IMR-90 (cell line): ENCODE measurements at places on chromosomes 3 and 15.

DNA sequence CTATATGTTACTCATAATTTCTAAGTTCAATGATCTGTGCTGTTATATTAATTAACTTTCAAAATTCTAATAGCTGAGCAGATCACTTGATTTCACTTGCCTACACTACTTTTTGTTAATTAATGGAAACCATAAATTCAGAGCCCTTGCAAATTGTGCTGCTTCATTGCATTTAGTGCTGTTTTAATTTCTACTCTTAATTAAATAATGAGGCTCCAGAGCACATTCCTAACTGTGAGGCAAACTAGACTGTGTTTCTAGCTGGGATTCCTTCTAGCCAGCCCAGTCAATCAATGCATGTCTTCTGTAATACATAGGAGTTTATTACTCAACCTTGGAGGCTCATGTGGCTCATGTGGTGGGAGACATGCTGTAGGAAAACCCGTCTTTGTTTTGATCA lies 301.1 kb upstream of the GOLIM4 start:
- no peak for DNase-seq

DNA sequence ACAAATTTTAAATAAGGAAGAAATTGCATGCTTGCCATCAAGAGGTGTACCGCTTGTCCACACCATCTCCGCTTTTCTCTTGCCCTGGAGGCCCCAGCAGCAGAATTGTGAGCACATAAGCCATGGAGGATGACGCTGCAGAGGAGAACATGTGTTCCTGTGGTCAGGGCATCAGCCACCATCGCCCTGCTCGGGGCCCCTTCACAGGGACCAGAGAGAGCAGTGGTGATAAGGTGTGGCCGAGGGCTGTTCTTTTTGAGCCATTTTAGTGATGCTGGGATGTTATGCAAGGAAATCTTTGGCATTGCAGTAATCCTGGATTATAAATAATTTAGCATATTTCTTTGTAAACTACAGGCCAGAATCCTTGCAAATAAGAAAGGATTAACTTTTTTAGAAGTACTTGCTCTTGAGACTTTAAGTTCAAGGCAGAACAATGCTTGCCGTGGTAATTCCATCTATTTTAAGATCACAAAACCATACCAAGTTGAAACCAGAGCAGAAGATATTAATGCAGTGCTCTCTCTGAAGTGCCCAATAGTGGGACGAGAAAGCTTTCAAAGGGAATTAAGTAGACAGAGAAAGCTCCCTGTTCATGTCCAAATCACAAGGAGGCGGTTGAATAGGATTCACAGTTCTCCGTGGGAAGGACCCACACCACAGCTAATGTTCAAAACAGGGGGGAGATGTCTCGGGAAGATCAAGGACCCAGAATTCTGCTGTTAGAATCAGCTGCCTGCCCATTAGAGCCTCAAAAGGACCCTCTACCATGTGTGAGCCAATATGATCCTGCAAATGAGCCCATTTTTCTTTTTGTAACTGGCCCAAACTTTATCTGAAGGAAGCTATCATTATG lies 338.5 kb downstream of the RORA start:
- no peak for DNase-seq

GRCh38 chr15:68612979-68613740 lies 34.4 kb downstream of the CORO2B start:
- peak; percentile 35 for DNase-seq

DNA sequence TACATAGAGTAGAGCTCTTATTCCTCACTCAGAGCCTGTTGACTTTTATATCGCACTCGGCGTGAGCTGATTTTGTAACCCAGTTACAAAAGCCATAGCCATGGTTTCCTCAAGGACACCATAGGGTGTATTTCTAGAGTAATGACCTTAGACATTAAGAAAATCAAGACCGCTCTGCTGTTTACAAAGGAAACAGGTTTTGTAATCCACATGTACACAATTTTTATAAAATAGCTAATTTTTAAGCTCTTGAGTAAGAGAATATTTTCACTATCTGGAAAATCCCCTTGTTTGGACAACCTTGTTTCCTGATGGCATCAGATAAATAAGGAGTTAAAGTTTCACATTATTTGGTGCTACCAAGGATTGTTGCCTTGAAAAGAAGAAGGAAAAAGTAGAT lies 104.7 kb downstream of the PGPEP1L start:
- DNase-seq: no peak

DNA sequence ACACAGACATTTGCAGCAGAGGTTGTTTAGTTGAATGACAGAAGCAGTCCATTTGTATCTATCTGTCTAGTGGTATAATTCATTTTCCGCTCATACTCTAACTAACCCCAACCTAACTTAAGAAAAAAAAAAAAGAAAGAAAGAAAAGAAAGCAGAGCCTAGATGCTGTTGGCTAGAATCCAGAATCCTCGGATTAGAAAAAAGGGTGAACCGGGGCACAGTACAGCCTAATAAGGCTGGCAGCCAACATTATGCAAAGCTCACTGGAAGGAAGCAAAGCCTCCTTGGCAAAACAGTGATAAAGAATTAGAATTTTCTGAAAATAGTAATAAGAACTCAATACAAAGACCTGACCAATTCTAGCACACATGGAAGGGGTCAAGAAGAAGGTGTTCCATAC lies 640.8 kb downstream of the TUSC7 start:
- no peak for DNase-seq

DNA sequence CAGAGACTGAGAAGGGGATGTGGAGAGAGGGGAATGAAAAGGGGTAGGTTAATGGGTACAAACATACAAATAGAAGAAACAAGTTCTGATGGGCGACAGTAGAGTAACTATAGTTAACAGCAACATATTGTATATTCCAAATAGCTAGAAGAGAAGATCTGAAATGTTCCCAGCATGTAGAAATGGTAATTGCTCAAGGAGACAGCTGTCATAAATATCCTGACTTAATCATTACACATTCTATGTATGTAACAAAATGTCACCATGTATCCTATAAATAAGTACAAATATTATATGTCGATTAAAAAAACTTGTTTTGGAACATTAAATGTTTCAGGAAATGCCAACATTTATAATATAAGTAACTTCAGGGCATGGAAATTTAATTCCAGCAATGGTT lies 23.3 kb downstream of the FMN1 start:
- DNase-seq: no peak

DNA sequence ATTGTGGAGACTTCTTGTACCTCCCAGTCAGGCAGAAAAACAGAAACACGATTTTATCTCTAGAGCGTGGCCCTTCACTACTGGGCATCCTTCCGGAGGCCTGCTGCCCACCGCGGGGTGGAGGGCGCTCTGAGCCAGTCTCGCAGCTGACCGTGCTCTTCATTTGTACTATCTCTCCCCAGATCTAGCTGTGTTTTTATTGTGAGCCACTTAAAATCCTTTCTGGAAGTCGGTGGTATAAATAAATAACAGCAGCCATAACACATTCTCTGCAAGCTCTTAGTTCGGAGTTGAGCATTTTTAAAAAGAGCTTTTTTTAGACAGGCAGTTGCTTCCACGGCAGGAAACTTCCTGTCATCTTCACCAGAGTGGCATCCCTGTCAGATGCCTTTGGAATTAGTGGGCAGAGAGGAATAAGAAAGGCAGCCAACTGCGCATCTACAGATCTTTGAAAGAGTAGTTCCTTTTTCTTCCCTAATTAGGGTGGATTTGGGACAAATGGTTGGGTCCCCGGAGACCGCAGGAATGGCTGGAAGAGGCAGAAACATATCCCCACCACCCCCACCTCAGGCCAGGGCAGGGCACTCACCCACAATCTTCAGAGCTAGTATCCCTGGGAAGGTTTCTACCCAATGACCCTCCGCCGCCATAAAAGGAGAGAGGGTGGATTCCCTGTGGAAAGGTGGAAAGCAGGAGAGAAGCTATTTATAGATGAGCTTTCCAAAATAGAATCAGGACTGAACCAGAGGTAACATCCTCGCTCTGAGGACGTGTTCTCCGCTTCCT lies 91.1 kb downstream of the TOP2B start:
- peak; percentile 65 for DNase-seq

- no peak for DNase-seq
These were observed 293.3 kb upstream of the TBL1XR1 start for GRCh38 chr3:177490626-177491025.

GRCh38 chr3:19471138-19471537 lies 322.8 kb downstream of the KCNH8 start:
- DNase-seq: no peak

DNA sequence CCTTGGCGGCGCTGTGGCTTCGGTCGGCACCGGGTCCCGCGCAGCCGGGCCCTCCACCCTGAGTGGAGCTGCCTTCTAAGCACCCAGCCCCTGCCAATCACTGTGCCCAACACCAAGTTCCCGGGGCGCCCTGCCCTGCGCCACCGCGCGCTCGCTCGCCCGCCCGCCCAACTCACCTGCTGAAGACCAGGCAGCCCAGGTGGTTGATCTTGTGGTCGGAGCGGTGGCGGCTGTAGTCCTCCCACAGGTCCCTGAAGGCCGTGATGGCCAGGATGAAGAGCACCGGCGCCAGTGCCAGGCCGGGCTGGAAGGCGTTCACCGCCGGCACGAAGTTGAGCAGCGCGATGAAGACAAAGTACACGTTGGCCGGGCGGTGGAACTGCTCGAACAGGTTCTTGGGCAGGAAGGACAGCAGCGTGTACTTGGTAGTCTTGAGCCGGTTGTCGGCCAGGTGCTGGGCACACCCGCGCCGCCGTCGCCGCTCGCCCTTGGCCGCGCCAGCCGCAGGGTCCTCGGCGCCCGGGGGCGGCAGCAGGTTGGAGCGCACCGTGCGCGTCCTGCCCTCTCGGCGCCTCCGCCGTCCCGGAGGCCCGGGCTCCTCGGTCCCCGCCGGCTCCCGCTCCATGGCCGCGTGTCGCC lies 536 bp downstream of the ATP10A start:
- DNase-seq: no peak

DNA sequence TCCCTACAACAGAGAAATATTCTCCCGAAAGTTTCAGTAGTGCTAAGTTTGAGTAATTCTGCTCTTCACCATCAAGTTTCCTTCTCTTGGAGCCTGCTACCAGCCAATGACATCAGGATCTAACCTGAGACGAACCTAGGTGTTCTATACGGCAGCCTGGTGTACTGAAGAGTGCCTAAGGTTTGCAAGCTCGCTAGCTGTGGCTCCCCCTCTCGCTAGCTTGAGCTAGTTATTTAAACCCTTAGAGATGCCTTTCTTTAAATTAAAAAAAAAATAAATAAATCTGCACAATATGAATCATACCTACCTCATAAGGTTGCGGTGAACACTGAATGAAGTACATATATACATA lies 1.4 kb upstream of the COL8A1 start:
- DNase-seq: no peak

GRCh38 chr3:78880603-78881461 lies 887.0 kb downstream of the ROBO1 start:
- no peak for DNase-seq

- no peak for DNase-seq
These were observed 190.3 kb downstream of the MCTP2 start for GRCh38 chr15:94421706-94422105.

GRCh38 chr3:172513488-172513887 lies 9.7 kb downstream of the TNFSF10 start:
- peak; percentile 79 for DNase-seq

- peak; percentile 100 for DNase-seq
These were observed 17.3 kb upstream of the HRH1 start for GRCh38 chr3:11136830-11137626.

DNA sequence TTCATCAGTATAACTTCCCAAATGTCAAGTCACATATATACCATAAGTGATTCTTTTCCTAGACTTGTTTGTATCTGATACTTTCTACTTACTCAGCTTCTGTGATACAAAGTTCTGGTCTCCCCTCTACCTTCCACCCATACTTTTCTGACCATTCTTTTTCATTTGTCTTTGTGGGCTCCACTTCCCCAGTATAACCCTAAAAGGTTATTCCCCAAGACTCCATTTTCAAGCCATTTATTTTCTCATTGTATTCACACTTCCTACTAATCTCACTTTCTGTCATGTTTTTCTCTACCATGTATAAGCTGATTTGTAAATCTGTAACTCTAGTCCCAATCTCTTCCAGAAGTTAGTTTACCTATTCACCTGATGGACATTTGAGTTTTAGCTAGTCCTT lies 34.0 kb downstream of the IQCB1 start:
- DNase-seq: no peak

GRCh38 chr3:9716801-9717555 lies 13.3 kb downstream of the CPNE9 start:
- DNase-seq: no peak

GRCh38 chr3:112813723-112814171 lies 32.9 kb downstream of the CD200R1L start:
- DNase-seq: peak; percentile 62

DNA sequence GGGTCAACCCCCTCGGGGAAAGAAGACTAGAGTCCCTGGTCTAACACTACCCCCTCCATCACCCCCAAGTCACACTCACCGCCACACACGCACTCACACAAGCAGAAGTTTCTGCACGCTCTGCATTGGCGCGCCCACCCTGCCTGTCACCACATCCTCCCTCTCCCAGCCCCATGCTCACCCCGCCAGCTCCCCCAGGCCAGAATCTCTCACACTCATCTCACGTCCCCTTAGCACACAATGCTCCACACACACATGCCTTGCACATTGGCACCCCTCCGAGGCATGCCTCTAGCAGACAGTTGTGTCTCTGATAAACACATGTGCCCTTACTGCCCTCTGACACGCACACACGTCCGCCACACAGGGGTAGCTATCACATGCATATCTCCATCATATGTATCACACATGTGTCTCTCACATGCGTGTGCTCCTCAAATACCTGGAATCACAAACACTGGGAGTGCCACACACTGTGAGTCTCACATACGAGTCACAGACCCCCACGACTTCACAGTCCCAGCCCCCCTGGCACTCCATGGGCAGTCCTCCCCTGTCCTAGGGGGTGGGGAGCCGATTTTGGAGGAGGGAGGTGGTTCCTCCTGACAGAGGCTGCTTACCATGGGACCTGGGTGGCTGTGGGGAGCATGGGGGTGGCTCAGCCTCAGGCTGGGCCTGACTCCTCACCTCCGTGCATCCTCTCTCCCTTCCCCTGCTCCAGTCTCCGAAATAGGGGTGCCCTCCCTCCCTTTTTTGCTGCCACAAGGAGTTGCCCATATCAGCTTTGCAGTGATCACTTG lies 898 bp downstream of the FBLN2 start:
- no peak for DNase-seq

DNA sequence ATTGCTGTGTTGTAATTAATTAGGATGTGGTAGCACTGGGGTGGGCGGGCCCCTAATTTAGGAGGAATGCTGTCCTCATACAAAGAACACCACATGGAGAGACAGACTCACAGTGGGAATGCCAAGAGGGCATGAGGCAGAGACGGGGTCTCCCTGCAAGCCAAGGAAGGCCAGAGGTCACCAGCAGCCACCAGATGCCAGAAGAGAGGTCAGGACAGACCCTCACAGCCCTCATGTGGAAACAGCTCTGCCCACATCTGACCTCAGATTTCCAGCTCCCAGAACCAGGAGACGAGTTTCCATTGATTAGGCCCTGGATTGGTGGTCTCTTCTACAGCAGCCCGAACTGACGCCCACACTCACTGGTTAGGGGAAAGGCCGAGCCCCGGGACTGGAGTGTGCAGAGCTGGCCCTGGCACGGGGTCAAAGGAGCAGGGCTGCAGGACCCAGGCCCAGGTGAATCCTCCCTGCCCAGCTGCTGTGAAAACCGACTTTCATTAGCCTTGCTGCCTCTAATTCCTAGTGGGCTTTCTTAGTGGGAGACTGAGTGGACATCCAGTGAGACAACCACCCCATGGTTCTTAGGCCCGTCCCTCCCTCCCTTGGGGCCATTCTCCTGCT lies 43.0 kb upstream of the SLC41A3 start:
- no peak for DNase-seq
